ENCODE measurements at places on chromosomes 1 and 21.

DNA sequence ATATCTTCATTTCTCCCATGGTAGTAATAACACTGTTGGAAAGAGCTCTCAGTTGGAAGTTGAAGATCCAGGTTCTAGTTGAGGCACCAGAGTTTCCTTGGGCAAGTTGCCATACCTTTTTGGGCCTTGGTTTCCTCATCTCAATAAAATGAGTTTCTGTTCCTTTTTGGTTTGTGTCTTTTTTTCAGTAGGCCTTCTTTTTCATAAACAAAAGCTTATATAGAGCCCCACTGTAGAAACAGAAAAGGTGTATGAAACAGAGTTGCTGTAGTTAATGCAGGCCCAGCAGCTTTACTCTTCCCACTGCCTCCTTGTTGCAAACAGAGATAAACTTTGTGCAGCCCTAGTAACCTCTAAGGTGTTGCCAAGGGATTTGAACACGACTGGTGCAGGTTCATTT lies 41.7 kb downstream of the WNT4 start:
- DNase-seq, result no peak

DNA sequence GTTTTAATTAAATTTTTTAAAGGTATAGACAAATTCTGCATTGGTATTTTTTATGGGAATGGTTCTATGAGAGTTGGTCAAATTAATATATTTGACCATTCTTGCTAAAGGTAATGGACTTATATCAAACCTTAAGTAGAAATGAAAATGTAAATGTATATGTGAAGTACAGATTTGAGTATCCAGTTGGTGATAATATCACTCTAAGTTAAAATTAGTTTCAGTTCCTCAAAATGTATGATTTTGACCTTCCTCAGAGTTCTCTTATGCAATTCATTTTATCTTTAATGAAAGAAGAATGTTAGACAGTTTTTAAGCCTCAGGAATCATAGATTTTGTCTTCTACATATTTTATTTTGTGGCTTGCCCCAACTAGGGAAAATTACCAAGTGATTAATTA lies 1291.5 kb upstream of the B3GALT2 start:
- DNase-seq, result no peak

GRCh38 chr1:156746728-156747631 lies 4.5 kb downstream of the HDGF start:
- peak; percentile 89 for DNase-seq

- DNase-seq, result peak; percentile 78
Observed at GRCh38 chr1:45569962-45570581, 13.8 kb upstream of the NASP start.

DNA sequence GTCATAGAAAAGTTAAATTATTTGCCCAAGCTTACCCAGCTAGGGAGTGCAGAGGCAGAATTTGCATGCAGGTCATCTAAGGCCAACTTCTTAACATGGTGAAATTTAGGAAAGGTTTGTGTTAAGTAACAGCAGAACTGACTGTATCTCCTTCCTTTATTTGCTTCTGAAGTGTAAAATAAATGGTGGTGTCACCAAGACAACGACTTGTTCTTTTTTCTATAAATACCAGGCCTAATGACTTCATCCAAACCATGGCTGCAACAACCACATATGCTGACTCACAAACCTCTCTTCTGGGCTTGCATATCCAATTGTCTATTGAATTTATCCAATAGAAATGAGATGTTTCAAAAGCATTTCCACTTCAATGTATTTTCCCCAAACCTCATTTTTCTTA lies 19.1 kb downstream of the COL24A1 start:
- peak; percentile 36 for DNase-seq

GRCh38 chr1:183911285-183911684 lies 106.4 kb downstream of the RGL1 start:
- no peak for DNase-seq

GRCh38 chr1:61053712-61054600 lies 28.4 kb upstream of the NFIA start:
- no peak for DNase-seq

- no peak for DNase-seq
Observed at GRCh38 chr1:30856260-30856790, 52.2 kb downstream of the SDC3 start.

DNA sequence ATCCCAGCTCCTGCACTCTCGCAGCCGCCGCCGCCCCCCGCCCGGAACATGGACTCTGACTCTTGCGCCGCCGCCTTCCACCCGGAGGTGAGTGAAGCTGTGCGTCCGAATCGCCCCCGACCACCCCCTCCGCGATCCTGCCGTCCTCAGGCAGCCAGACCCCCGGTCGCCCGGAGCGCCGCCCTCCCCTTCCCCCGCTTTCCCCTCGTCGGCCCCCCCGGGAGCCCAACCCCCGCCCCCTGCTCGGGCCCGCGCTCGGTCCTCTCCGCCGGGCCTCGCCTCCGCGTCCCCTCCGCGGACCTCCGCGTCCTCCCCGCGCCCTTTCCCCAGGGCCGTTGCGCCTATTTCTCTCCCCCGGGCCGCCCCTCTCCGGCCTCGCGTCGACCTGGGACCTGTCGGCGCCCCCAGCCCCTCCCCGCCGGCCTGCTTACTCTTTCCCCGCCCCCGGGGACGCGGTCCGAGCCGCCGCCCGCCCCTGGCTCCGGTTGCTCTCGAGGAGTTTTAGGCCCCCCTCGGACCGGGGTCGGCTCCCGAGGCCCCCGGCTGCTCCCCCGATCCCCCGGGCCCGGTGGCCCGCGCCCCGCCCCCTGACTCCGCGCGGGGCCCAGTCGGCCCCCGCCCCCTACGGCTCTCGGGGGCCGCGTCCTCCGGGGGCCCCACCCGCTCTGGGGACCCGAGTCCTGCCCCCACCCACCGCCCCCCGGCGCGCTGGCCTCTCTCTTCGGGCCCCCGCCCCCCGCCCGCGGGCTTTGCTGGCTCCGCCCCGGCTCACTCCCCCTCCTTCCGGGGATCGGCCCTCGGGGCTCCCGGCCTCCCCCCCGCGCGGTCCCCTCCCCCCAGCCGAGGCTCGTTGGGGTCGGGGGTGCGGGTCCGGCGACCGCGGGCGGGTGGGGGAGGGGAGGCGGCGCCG lies 743 bp downstream of the PHF13 start:
- no peak for DNase-seq

GRCh38 chr1:213061263-213061662 lies 10.2 kb downstream of the RPS6KC1 start:
- DNase-seq, result no peak

GRCh38 chr1:50257029-50257428 lies 148.3 kb downstream of the ELAVL4 start:
- DNase-seq, result no peak

GRCh38 chr1:152681616-152682015 lies 4.3 kb upstream of the LCE2B start:
- no peak for DNase-seq

DNA sequence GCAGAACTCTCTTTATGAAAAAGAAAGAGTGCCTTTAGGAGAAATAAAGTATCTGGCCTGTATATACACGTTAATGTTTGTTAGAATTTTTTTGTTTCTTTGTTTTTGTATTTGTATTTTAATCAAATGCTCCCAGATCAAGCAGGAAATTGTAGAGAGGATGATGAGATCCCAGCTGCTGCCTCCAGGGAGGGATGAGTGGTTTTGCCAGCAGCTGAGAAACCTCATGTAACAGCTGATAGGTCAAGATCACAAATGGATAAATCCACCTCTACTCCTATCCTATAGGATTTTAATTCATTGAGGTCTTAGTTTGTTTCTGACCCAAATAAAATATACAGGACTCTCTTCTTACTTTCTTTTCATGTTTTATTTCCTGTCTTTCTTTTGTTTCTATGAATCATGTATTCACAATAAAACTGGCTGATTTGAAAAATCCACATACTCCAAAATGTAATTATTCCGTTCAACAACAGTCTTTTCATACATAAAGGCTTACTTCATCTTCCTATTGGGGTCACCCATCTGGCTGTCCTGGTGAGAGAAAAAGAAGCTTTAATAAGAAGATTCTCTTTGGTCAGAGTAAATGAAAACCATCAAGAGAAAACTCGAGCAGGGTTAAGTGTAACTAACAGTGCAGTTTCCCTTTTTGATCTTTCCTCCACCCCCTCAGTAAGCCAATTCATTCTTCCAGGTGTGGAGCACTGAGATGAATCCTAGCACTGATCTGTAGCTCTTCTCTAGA lies 129.3 kb upstream of the PLPPR5 start:
- DNase-seq, result no peak

GRCh38 chr1:43580039-43580438 lies 49.4 kb downstream of the PTPRF start:
- no peak for DNase-seq

DNA sequence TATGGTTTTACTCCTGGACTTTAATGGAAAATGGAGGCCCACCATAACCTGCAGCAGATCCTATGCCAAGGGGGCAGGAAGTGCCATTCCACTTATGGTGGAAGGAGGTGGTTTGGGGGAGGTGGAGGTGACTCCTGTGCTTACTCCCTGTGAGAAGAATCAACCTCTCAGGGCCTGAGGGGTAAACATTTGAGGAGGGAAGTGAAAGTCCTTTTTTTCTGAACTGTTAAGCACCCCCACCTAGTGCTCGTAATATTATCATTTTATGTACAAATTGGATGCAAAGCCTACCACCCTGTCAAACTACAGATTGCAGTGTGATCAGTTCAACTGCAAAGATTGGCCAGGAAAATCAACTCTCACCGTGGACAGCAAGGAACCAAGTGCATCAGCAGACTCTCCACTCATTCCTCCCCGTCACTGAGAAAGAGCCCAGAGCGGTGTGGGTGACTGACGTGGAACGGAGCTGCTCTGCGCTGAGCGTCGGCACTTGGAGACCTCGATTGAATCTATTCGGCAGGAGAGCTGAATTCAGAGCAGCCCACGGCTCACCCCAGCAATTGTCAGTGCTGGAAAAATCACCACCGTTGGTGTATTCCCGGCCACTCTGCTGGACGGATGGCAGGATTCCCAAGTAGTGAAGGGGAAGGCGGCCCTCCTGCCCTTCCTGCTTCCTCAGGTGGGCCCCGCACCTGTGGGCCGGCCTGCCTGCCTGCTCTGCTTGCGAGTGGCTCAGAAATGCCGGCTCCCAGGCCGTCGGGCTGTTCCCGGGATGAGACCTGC lies 46.8 kb upstream of the COX20 start:
- DNase-seq, result no peak

GRCh38 chr1:230065571-230065970 lies 1.5 kb upstream of the GALNT2 start:
- DNase-seq, result no peak

- no peak for DNase-seq
Observed at GRCh38 chr1:109794319-109795132, 30.8 kb upstream of the EPS8L3 start.

GRCh38 chr1:202149566-202149965 lies 5.0 kb upstream of the ARL8A start:
- DNase-seq, result no peak

DNA sequence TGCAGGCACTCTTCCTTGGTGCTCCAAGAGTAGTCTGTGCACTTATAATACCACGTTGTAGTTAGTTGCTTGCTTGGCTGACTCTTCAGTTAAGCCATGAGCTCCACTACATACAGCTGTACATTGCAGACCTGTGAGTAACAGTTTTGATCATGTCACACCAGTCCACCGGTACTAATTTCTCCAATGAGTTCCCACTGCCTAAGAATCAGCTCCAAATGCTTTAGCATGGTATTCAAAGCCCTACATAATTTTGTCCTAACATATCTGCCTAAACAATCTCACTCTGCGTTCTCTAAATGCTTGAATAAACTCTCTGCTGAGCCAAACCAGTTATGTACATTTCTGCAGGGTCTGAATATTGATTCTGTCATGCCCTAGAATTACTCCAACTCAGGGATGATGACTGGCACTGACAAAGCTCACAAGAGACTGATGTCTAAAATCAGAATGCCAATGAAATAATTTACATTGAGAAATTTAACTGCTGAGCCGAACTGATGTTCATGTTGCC lies 200.7 kb downstream of the LHX8 start:
- DNase-seq, result no peak

DNA sequence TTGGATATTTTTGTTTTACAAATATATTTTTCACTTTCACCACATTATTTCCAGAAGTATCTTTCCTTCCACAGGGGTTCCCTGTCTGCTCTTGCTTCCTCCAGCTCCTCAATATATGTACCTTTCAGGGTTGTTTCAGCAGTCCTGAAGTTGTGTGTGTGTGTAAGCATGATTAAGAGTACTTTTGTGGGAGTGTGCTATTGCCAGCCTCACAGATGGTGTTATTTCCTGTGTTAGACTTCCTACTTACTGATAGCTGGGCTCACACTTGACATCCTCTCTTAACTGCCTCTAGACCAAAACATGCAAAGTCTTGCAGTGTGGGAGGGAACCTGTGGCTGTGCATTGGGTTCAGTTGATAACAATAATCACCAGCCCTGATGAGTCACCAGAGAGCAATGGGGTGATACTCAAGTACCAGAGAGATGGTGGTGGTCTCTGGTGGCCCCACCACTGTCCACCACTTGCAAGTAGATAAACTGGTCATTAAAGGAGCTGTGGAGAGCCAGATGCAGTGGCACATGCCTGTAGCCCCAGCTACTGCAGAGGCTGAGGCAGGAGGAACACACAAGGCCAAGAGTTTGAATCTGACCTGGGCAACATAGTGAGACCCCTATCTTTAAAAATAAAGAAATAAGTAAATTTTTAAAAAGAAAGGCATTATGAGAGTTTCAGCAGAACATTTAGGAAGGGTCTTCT lies 126.7 kb downstream of the NR5A2 start:
- DNase-seq, result no peak

GRCh38 chr1:9696793-9697192 lies 45.3 kb downstream of the PIK3CD start:
- no peak for DNase-seq

GRCh38 chr1:1032424-1032823 lies 12.5 kb downstream of the AGRN start:
- DNase-seq, result no peak

- DNase-seq, result no peak
Observed at GRCh38 chr1:206998816-206999215, 28.6 kb upstream of the FCAMR start.

DNA sequence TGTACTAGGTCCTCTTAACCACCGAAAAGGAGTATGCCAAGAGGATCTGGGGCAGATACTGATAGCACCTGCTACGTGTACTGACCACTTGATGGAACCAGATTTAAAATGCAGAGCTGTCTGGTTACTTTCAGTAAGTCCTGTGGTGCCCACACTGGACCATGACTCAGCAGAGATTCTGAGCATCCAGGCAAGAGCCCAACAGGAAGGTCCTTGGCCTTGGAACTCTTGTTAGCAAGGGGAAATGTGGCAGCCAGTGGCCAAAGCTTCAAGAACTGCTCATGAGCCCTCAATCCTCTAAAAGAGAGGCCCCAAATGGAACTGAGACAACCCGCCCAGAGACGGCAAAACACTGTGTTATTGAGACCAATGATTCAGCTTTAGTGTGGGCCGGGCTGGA lies 4.2 kb upstream of the GJB5 start:
- DNase-seq, result no peak

GRCh38 chr1:183652547-183653461 lies at the start of gene APOBEC4:
Gene APOBEC4, minus strand, starts transcription at chr1:183653316. Its CDS starts 4,535 bp downstream, at chr1:183648781.
- no peak for DNase-seq

Measured in urothelium cell line (cell line).